Activated naive CD4-positive, alpha-beta T cell (primary cell): ENCODE measurements at places on chromosomes 12 and 14.

DNA sequence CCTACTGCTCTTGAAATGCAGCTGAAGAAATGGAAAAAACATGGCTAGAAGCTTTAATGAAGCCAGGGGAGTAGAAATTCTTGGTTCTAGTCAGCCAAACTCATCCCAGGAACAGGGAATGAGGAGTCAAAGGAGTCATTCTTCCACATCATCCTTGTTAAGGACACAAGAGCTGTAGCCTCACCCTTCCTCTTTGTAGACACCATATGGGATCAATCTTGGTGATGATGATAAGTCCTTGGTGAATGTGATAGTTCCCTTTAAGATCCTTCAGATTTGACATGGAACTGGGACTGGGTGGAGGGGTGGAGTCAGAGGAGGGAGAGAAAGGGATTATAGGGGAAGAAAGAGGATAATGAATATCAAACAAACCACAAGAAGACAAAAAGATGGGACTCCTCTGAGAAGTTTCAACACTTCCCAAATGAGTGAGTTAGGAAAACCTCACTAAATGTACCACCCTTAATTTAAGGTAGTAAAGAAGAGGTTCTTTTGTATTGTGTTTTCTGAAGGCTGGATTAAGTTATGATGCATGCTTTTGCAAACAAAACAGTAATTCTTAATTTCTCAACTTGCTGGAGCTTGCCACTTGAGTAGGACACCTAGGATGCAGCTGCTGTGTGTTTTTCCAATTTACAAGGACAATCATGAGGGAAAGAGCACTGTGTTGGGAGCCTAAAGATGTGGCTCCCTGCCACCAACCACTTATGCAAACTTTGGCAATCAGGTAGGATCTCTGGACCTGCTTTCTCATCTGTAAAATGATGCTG lies 104.0 kb downstream of the WIF1 start:
- no peak for DNase-seq

GRCh38 chr14:99134516-99135046 lies 137.4 kb downstream of the BCL11B start:
- no peak for DNase-seq

GRCh38 chr12:32399370-32400113 lies at the start of gene FGD4:
FGD4 (plus strand) TSS chr12:32399558.
- no peak for DNase-seq

GRCh38 chr12:4178424-4179170 lies 95.0 kb upstream of the CCND2 start:
- DNase-seq: no peak

DNA sequence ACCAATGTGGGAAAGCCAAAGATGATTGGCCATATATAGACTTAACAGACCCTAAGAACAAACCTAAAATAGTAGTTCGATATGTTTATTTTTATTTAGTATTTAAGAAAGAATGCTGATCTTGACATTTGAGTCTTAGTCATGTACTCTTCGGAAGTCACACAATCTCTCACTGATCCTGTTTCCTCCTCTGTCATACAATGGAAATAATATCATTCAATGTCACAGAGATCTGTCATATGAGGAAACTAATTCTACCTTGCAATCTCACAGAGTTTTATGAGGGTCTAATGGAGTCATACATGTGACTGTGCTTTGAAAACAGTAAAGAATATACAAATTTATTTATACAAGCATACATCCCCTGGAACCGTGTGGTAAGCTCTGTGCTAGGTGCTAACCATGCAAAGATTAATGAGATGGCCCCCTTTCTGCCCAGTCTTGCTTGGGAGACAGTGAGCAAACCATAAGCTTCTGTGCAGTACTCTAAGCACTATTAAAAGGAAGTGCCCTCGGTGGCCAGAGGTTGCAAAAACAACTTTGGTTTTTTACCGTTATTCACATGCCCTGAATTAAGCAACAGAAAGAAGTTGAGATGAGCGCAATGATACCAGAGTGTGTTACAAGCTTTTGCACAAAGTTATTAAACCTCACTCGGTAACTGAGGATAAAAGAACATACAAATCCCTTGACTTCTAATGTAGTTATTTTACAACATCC lies 1.7 kb upstream of the LIN7A start:
- no peak for DNase-seq

DNA sequence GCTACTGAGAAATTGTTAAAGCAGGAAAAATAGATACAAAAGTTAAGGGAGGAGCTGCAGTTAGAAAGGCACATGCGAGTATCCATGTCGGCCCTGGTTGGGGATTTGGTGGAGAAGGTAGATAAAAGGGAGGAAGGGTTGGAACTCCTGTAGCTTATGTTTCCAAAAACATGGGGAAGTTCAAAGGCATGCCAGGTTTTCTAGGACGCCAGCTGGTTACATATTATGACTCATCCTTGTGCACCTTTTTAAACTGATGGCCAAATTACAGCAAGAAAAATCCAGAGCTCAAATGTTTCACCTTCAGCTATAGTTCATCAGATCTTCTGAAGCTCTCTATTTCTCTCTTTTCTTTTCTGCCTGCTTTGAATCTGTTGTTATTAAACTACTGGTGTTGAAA lies 13.2 kb upstream of the MAP4K5 start:
- no peak for DNase-seq

DNA sequence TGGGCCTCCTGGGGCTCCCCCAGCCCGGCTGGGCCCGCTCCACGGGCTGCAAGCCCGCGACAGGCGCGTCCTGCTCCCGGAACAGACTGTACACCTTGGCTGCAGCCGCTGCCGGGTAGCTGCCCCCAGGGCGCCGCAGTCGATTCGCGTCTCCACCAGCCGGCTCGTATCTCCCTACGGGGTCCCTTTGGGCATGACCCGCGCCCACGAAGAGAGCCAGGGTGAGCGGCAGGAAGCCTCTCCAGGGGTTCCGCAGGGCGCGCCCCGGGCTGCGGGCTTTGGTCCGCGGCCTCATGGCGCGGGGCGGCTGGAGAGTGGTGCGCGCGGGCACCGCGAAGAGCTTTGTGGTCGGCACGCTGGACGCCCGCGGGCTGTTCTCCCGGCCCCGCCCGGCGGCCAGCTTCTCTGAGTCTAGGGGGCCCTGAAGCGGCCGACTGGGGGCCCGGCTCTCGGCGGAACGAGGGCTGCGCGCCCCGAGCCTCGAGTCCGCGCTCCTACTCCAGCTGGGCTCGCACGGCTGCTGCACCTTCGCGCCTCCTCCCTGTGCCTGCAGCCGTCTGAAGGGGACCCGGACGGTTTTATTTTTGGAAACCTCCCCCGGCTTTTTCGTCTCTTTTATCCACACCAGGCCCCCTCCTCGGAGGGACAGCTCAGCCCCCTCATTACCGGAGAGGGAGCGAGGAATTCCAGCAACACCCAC lies at the start of gene LTBP2:
TSS of gene LTBP2 (minus strand) at position 588 of the 700 bp plus-strand sequence. CDS start at position 295, 293 bp downstream.
- DNase-seq: no peak

- DNase-seq: no peak
Observed at GRCh38 chr14:76784881-76785280, 23.6 kb downstream of the VASH1 start.

GRCh38 chr12:24918596-24918995 lies 30.3 kb downstream of the BCAT1 start:
- no peak for DNase-seq

- DNase-seq: no peak
Observed at GRCh38 chr12:9643266-9643660, 26.2 kb upstream of the CLEC2D start.

- DNase-seq: no peak
Observed at GRCh38 chr12:118429688-118430383, 53.5 kb downstream of the SUDS3 start.

- no peak for DNase-seq
Observed at GRCh38 chr12:2957816-2958431, 1.3 kb upstream of the TEAD4 start.

- no peak for DNase-seq
Observed at GRCh38 chr12:110475426-110475825, 6.8 kb downstream of the FAM216A start.

GRCh38 chr14:85531141-85531586 lies 1.2 kb downstream of the FLRT2 start:
- no peak for DNase-seq

GRCh38 chr14:90345239-90345557 lies 13.5 kb upstream of the NRDE2 start:
- DNase-seq: no peak

- DNase-seq: no peak
Observed at GRCh38 chr12:78115889-78116288, 285.2 kb downstream of the NAV3 start.

DNA sequence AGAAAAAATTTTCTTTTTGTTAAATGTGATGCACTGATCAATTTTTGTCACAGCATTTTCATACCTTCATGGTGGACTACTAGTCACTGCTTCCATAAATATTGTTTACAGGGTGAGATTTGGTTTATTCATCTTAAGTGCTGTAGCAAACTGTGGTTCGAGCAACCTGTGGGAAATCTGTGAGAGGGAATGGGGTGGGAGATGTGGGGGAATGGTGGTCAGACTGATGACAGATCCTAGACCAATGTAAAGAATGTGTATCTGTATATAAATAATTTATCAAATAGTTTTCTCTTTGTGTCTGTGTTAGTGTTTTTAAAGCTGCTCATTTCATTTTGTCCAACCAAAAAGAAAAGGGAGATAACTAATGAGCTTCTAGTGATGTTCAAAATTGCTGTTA lies 26.7 kb downstream of the CSRP2 start:
- no peak for DNase-seq

DNA sequence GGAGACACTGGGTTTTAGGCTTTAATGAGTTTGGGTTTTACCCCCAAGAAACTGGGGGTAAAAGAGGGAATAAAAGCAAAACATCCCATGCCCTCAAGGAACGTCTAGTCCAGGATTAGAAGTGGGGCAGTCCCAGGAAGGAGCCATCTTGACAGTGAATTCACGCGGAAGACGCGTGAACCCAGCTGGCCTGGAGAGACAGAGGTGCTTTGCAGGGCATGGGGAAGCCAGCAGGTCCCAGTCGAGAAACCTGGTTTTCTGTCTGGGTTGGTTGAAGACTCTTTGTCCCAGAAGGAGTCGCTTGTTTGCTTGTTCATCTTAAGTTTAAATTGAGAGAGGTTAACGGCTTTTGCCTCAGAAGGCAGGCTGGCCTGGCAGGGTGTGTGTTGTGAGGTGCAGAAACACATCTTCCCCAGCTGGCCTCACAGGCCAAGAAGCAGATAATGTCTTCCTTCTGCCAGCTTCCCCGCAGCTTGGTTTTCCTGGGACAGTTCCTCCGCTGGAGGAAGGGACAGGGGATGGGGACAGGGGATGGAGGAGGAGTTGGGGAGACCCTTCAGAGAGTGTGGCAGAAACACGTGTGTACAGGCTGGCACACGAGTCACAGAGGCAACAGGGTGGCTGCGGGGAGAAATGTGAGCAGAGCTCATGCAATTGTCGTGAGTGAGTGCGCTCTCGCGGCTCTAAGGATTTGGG lies 18.5 kb upstream of the CD9 start:
- DNase-seq: no peak

DNA sequence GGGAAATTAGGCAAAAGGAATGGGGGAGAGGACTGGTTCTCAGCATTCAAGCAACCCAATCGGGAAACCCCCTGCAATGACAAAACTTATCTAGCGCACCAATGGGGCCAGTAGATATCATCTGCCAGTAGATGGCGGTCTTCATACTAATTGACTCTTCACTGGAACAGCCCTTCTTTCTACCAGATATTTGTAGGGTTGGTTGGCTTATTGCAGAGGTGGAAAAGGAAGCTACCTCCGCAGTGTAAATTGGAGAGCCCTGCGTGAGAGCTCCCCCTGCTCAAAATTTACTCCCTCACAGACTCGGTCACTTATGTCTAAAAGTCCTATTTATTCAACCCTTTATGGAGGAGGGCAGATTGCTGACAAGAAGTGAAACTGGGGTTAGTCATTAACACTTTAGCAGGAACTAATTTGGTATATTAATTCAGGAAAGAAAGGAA lies 166.1 kb upstream of the CCND2 start:
- no peak for DNase-seq

DNA sequence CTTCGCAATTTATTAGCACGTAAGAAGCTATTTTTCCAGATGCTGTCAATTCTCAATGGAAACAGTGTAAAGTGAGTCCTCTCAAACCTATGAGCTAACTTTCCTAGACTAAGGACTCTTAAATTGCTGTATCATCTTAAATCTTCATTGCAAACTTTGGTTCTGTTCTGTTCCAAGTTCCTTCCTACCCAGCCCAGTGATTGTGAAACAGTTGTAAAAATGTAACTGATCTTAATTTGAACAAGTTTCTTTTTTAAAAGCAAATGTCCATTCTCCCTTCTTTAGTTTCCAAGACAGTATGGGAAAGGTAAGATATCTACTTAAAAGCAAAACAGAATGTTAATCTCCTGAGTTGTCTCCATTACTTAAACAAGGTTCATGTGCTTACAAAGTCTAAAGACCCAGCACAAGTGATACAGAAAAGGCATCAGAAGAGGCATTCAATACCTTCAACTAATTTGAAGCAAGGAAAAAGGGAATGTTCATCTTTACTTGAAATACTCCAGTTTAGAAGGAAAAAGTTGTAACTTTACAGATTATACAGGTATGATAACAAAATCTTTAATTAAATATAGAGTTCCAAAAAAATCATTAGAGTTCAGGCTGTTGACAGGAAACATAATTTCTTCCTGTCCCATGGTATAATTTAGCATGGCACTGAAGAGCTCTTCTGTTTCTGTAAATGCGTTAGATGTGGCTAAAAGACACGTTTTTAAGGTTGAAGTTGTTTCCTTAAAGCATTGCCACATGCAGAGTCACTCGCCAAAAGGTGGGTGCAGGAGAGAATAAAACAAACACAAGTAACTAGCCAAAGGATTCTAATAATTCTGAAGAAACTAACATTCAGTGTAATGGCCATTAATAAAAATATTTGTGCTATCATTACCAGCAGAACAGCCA lies 101.5 kb upstream of the USP15 start:
- no peak for DNase-seq
